ENCODE measurements at places on chromosomes 2 and 18.

DNA sequence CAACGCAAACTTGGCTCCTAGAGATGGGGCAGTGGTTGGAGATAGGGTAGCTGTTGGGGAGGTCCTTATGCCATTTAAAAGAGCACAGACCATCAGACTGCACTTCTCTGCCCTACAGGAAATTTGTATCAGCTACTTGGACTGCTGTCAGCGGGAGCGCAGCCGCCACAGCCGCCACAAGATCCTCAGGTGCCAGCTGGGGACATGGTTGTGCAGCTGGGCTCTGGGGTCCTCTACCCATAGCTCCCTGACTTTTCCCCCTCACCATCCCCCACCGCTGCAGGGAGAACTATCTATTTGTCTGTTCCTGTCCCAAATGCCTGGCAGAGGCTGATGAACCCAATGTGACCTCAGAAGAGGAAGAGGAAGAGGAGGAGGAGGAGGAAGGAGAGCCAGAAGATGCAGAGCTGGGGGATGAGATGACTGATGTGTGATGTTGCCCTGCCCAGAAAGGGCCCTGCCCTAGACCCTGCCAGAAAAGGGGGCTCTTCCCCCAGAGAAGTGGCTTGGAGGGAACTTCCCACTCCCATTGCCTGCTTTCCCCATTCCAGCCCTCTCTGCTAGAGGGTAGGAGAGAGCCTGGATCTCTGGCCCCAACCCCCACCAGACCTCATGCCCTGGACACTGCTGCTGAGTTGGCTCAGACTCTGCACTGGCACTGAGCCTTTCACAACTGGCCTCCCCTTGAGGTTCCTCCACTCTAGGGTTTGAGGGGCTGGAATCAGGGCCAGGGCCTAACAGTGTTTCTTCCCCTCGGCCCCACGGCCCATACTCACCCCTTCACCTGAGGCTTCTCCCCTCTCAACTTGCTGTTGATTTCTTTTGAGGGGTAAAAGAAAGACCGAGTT, 7.3 kb downstream of the PRADC1 start:
- DNase-seq = no peak

- no peak for DNase-seq
Measured at GRCh38 chr18:10759241-10759640, 233.4 kb downstream of the NAPG start.

DNA sequence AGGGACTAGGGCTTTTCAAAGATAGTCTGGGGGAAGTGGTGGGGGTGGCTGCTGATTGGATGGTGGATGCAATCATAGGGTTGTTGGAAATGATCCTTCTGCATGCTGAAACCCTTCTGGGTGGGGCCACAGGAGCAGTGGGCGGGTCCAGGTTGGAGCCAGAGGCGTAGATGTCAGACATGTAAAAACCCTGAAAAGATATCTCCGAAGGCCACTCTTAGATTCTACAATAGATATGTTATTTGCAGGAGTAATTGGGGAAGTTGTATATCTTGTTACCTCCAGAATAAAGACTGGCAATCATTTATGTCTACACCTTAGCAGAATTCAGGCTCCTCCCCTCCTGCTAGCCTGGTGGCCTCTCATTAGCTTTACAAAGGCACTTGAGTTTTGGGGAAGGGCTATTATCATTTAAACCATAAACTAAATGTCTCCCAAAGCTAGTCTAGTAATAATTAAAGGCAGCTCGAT, 8.2 kb upstream of the FAM98A start:
- DNase-seq = no peak

DNA sequence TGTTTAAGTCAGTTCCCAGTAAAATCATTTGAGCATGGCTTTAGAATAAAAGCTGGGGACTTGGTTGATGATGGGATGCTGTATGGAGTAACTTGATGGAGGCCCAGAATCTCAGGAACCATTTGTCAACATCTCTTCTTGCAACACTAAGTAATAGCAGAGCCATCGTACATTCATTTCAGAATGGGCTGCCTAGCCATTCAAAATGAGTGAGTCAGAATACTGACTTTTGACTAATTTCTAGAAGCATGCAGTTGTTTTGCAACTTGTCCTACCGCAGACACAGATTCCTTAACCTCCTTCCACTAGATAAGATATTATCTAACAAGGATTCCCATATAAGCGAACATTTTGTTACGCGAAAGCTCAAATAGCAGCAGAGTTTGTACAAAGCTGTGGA, 229.5 kb downstream of the CNTNAP5 start:
- no peak for DNase-seq

- DNase-seq = no peak
Measured at GRCh38 chr2:181138816-181139215, 158.4 kb downstream of the UBE2E3 start.

GRCh38 chr2:160561551-160562295, 68.1 kb upstream of the RBMS1 start:
- DNase-seq = no peak

GRCh38 chr2:58796239-58796910, 555.2 kb upstream of the FANCL start:
- no peak for DNase-seq

DNA sequence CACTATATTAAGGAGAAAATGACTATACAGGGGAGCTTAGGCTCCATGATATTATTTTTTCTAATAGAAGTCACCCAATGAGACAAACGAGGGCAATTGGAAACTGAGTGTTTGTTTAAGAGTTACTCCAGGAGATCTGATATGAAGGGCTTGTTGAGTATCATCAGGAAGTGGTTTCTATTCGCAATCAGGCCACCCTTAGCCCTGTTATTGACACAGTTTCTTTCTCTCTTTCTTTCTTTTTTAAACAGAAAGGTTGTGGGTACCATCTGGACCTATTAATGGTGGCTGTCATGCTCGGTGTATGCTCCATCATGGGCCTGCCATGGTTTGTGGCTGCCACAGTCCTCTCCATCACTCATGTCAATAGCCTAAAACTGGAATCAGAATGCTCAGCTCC, 117.3 kb downstream of the DPP4 start:
- DNase-seq = no peak

- no peak for DNase-seq
Measured at GRCh38 chr2:46988733-46989481, 73.3 kb upstream of the MCFD2 start.

DNA sequence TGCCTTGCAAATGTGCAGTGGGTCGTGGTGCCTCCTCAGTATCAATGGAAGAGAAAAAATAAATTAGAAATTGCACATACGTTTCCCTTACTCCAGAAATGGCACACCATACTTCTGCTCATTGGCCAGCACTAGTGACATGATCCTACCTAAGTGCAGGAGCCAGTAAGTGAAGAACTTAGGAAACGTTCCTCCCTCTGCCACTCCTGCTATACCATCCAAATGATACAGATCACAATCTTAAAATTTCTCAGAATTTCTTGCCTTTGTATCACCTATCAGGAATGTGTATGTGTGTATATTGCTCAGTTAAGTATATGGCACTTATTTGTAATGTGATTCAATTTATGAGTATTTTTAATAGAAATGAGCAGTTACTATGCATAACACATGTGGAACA, 237.0 kb upstream of the UBE2E3 start:
- no peak for DNase-seq

- DNase-seq = peak; percentile 77
Measured at GRCh38 chr2:190978389-190979053, 35.5 kb downstream of the STAT1 start.

GRCh38 chr18:33741760-33742159, 163.7 kb downstream of the ASXL3 start:
- no peak for DNase-seq

DNA sequence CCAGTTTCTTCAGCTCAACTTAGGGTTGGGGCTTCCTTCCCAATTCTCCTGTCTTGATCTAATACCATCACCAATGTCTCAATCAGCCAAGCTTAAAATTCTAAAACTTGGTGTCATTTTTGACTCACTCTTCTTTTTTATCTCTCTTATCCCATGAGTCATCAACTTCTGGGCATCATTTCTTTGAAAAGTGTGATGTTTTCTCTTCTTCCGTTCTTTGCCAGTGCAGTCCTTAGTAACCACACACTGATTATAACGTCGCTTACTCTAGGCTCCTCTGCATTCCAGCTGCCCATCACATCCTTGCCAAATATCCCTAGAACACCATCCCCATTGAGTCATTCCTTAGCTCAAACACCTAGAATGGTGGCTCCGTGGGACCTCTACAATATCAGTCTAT, 27.4 kb upstream of the MRO start:
- no peak for DNase-seq

- DNase-seq = no peak
Measured at GRCh38 chr2:12300019-12300602, 416.6 kb upstream of the TRIB2 start.

GRCh38 chr2:1715184-1716013, 28.9 kb downstream of the PXDN start:
- peak; percentile 48 for DNase-seq

GRCh38 chr2:207734636-207735512, 23.4 kb downstream of the CCNYL1 start:
- DNase-seq = no peak

DNA sequence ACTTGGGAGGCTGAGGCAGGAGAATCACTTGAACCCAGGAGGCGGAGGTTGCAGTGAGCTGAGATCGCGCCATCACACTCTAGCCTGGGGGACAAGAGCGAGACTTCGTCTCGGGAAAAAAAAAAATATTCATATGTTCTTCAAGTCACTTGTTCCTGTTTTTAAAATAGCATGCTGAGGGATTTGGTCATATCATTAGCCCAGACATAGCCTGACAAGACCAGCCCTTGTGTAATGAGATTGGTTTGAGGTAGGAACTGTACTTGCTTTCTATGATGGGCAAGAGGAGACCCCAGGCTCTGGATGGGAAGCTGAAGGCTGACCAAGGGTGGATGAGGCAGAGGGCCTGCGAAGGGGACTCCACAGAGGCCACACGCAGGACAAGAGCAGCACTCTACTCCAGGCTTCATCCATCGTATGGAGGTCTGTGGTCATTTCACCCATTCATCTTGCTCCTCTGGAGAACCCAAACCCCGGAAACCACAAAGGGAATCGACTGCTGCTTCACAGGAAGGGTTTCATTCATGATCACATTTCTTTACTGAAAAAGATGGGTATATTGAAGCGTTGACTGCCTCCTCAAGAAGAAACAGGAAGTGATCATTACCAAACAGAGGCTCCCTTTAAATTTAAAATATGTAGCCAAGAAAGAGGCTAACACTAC, 87.1 kb upstream of the ZNF397 start:
- no peak for DNase-seq

DNA sequence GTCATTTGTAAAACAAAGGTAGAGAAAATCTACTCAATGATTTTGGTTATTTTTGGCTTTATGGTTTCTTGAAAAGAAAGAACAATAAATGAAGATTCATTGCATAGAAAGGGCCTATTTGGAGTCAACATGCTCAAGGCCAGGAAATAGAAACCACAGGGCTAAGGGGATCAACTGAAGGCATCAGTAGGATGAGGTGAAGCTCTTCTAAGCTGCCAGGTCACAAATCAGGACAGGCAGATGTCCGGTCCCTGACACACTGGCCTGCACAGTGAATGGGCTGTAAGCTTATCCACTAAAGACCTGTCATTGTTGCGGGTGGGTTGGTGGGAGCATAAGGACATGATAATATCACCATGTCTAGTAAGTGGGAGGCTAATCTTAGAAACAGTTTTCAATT, 31.6 kb upstream of the RNF138 start:
- DNase-seq = no peak

- DNase-seq = no peak
Measured at GRCh38 chr18:13696961-13697360, 29.4 kb downstream of the FAM210A start.

GRCh38 chr18:64099244-64099643, 49.6 kb downstream of the LINC00305 start:
- DNase-seq = no peak

GRCh38 chr2:236633219-236633570, 63.6 kb downstream of the ACKR3 start:
- no peak for DNase-seq

DNA sequence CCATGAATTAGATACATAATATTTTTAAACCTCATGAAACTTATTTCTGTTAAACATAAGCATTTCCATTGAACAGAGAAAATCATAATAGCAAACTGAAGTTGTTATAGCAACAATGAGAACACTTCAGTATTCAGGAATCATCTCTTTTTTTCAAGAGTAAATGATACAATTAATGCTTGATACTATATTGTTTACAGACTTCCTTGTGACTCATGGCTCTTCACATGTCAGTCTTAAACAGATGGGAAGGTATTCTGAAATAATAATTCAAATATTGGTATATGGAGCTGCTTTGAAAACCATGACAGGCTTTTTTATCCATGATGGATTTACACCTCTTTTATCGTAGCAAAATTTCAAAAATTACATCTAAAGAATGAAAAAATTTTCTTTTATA, 226.5 kb upstream of the RBMS1 start:
- DNase-seq = no peak

DNA sequence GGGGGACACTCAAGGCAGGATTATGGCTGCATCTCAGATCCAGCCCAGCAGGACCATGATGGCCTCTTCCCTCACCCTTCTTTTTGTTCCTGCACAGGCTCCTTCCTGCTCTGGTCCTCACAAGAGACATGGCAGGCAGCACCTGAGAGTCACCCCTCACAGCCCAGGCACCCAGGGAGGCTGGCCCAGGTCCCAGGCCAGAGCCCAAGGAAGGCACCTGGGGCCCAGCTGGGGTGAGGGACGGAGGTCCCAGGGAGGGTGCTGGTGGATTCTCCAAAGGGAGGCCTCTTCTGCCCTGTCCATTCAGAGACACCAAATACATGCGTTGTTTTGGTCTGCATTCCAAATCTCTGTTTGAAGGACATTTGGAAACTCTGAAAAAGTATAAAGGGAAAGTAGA, 285.4 kb upstream of the HS6ST1 start:
- no peak for DNase-seq

DNA sequence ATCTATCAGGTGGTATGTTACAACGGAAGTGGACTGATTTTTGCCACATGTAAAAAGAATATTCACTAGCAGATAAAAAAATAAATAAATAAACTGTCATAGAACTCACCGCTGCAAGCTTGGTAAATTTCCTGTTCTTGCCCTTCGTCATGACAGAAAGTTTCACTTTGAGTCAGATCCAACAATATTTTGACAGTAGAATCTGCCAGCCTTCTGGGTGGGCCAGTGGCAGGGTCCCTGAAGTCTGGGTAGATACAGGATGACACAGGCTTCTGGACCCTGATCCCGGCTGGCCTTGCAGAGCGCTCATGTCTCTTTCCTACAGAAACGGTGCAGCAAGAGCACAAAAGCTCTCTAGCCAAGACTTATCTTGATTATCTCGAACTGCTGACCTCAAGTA, 97.8 kb upstream of the PMAIP1 start:
- no peak for DNase-seq

GRCh38 chr2:135121016-135121657, 69.0 kb downstream of the RAB3GAP1 start:
- no peak for DNase-seq

Data from pulmonary artery endothelial cell (primary cell).